EL (cell line): ENCODE measurements at places on chromosomes 11 and 22.
A peak's percentile ranks its signal among the peaks of the same experiment; 100 is the strongest.

GRCh38 chr11:76069001-76069400 lies 137.3 kb downstream of the WNT11 start:
- DNase-seq, result no peak

GRCh38 chr11:60878245-60879101 lies 11.1 kb downstream of the ZP1 start:
- no peak for DNase-seq

DNA sequence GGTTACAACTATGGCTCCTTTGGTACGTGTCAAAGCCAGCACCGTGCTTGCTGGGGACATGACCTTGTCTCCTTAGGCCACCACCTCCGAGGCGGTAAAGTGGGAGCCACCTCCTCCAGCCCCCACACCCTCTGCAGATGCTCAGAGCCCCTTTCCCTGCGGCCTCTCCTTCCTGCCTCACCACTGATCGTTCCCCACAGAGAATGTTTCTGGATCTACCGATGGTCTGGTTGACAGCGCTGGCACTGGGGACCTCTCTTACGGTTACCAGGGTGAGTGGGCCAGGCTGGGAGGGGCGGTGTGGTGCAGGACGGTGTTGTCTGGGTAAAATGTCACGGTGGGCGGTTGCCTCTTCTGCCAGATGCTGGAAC lies 8.9 kb downstream of the SIDT2 start:
- no peak for DNase-seq

GRCh38 chr22:31653944-31654343 lies 8.1 kb downstream of the PISD start:
- DNase-seq, result no peak

- DNase-seq, result peak; percentile 47
Observed at GRCh38 chr11:87063982-87064381, 26.2 kb downstream of the TMEM135 start.

- no peak for DNase-seq
Observed at GRCh38 chr11:127592371-127592770, 591.8 kb upstream of the KIRREL3 start.

DNA sequence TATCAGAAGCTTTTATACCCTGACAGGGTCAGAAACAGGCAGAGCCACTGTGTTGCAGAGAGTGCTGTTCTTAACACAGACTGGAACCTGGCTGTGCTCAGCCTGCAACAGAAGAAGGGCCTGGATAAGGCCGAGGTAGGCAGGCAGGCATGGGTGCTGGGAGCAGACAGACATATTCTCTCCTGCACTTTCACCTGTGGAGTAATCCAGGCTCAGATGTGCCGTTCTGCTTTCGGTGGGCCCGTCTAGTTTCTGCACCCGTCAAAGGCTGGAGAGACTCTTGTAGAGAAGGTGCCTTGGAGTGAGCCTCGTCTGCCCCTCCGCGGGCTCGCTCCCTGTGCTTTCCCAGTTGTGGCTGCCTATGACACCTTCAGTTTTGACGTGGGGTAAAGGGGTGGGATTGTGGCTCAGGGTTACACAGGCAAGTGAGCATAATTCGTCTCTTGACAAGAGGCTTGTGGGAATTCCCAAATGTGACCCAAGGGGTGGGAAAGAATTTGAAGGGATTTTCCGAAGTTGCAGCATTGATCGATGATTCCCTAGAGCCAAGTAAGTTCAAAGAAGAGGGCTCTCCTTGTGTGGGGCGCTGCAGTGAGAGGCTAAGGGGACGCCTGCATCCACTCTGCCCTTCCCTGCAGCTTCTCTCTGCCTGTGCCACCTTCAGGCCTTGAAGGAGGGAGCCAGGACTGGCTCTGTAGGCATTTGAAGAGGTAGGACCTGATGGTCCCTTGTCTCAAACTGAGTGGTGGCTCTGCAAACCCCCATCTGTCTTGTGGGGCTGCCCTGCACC lies 16.2 kb upstream of the ST3GAL4 start:
- peak; percentile 42 for DNase-seq

DNA sequence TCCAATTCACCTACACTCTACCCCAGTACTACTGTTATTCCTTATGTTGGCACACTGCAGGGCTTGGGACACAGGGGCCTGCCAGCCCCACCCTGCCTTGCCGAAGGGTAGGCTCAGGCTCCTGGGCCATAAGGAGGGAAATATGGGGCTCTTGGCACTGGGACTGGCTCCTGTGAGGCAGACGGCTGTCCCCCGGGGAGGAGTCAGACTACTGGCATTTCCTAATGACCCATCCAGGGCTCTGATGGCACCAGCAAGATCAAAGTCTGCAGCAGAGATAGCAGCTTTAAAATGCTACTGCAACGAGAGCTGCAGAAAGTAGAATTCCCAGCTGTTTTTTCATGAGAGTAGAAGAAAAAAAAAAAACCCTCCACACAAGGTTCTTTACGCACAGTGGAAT lies 42.2 kb upstream of the CYP2D6 start:
- DNase-seq, result peak; percentile 67

- no peak for DNase-seq
Observed at GRCh38 chr22:44030051-44030701, 6.1 kb downstream of the PARVB start.

GRCh38 chr11:96222102-96222501 lies 120.9 kb downstream of the MAML2 start:
- DNase-seq, result peak; percentile 55

- peak; percentile 22 for DNase-seq
Observed at GRCh38 chr11:68505596-68505995, 45.0 kb downstream of the PPP6R3 start.

- DNase-seq, result no peak
Observed at GRCh38 chr22:44650806-44651205, 51.2 kb upstream of the PRR5 start.

- no peak for DNase-seq
Observed at GRCh38 chr11:86587264-86588193, 84.9 kb downstream of the ME3 start.

DNA sequence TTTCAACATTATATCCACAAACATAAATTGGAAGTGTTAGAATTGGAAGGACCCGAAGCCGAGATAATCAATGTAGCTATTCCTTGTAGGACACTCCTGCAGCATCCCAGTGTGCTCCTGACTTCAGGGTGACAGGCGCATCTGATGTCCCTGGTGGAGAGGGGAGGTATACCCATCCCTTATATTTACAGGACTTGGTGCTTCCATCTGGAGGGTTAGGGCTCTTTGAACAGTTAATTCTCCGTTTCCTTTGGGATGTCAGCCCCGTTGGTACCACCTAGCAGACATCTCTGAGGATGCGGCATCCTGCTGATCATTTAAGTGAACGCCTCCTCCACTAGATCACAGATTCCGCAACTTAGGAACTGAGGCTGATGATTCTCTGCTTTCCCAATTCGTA lies 451.3 kb downstream of the OPCML start:
- no peak for DNase-seq

DNA sequence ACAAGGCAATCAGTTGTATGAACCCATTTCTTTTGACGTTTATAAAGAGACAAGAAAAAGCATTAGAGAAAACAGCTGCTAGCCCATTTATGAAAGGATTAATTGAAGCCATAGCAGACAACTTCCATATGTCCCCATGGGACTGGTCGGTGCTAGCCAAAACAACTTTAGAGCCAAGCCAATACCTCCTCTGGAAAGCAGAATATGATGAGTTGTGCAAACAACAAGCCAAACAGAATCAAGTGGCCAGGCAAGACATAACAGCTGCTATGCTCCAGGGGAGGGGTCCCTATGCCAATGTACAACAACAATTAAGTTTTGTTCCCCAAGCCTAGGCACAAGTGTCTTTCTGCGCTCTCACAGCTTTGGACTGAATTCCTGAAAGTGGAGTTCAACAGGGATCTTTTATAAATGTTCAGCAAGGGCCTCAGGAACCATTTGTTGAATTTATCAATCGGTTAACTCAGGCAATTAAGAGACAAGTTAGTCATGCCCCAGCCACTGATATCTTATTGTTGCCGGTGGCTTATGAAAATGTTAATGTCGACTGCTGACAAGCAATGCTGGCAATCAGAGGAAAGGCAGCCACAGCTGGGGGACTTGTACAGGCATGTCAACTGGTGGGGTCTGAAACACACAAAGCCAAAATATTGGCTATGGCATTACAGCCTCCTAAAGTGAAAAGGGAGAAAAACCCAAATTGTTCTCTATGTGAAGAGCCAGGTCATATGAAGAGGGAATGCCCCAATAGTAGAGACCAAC lies 1593.1 kb upstream of the TENM4 start:
- DNase-seq, result no peak

DNA sequence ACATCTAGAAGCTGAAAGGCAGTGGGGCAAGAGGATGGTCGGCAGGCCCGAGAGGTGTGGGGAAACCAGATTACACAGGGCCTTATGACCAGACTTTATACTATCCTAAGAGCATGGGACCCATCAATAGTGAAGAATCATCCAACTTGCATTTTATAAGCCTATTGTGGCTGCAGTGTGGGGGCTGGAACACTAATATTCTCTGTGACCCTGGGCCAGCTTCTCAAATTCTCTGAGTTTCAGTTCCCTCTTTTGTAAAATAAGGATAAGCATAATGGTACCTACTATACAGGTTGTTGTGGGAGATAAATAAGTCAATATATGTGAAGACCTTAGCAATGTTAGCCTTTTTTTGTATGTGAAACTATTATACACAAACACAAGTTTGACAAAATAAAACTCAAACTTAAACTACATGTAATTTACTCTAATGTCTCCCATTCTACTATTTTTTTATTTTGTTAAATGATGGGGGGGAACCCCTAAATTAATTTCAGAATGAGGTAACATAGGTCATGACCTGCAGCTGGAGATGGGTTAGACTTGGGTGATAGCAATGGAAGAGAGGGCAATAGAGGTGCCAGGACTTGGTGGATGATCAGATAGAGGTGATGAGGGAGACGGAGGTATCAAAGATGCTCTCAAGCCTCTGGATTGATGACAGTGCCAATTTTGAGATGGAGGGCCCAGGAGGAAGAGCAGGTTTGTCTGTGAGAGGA lies 30.1 kb downstream of the SMCO4 start:
- DNase-seq, result no peak

- no peak for DNase-seq
Observed at GRCh38 chr11:107682572-107682971, 29.3 kb downstream of the SLN start.

DNA sequence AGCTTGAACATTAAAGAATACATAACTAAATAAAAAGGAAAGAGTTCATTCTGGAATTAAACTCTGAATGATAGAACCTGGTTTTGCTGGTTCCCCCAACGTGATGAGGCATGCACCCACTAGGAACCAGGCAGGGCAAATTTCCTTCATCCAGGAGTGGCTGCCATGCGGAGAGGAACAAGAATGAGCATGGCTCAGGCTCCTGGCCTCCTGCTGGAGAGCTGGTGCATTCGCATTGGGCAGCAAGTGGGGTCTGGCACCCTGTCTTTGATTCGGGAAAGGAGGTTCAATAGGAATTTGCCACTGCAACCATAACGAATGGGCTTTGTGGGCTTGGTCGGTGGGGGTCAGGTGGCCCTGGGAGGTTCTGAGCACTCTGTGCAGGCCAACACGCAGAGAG lies 169.8 kb upstream of the TENM4 start:
- DNase-seq, result no peak

- peak; percentile 94 for DNase-seq
Observed at GRCh38 chr22:46934746-46935491, 172.5 kb downstream of the TBC1D22A start.

- DNase-seq, result peak; percentile 56
Observed at GRCh38 chr11:114447892-114448291, 8.6 kb downstream of the REXO2 start.

GRCh38 chr11:64878223-64878493 lies 263 bp downstream of the EHD1 start:
- DNase-seq, result no peak

GRCh38 chr11:112961751-112962578 lies 745 bp downstream of the NCAM1 start:
- no peak for DNase-seq
